Common myeloid progenitor, CD34-positive (primary cell): ENCODE measurements at places on chromosomes 11 and 22.

- no peak for DNase-seq
These were observed 88.6 kb downstream of the BCR start for GRCh38 chr22:23268877-23269276.

DNA sequence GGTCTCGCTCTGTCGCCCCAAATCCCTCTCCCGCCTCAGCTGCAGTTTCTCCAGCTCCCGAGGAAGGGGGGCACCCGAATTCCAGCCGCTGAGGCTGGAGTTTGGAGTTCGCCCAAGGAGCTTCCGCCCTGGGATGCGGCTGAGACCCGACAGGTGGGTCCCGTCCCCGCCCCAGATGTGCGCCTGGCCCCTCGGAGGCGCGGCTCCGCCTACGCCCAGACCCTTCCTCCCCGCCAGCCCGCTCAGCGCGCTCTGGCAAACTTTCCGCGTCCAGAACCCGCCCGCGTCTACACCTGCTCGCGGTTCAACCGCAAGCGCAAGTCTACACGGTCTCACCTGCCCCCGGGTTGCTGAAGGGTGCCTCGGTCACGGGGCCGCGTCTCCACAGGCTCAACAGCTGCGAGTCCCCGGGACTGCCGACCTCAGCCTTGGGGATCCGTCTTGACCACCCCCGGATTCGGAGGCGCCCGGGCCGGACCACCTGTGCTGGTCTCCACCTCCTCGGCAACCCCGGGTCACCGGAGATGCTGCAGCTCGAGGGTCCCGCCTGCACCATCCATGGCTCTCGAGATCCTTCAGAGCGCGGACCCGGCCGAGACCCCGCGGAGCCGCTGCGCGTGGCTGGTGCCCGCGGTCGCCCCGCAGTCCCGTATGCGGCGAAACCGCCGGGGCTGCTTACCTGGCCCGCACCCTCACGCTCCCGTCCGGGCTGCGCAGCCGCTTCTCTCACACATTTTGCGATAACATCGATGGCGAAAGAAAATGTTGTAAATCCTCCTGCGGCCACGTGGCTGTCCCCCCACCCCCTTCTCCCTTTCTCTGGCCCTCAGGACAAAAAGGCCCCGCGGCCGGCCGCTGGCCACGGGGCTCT lies 63.6 kb downstream of the NFAM1 start:
- DNase-seq = peak; percentile 51

DNA sequence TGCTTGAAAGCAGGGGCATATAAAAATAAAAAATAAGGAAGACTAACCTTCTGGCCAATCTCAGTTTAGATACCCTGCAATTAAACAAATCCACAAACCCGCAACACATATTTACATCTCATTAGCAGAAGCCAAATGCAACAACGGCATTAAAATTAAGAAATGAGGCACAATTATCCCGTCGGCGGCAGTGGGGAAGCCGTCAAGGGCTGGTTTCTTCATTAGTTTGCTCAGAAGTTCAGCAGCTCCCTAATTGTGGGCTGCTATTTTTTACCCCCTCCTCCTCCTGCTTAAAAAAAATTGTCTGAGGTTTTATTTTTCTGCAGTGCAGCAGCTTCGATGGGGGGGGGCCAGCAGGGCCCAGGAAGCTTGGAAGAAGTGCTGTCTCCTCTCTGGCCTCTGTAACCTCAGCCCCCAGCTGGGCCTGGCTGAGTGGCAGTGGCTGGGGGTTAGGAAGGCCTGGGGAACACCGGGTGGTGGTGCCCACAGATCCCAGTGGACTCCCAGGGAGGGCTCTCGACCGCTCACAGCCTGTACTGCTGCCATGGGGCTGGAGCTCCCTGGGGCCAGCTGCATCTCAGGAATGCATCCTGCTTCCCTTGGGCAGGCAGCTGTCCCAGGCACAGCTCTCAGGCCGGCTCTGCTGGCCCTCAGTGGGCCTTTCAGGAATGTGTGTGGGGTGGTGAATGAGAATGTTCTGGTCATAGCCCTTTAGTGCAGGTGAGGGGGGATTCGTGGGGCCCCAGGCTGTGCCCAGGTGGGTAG lies 148.7 kb upstream of the B3GAT1 start:
- no peak for DNase-seq

DNA sequence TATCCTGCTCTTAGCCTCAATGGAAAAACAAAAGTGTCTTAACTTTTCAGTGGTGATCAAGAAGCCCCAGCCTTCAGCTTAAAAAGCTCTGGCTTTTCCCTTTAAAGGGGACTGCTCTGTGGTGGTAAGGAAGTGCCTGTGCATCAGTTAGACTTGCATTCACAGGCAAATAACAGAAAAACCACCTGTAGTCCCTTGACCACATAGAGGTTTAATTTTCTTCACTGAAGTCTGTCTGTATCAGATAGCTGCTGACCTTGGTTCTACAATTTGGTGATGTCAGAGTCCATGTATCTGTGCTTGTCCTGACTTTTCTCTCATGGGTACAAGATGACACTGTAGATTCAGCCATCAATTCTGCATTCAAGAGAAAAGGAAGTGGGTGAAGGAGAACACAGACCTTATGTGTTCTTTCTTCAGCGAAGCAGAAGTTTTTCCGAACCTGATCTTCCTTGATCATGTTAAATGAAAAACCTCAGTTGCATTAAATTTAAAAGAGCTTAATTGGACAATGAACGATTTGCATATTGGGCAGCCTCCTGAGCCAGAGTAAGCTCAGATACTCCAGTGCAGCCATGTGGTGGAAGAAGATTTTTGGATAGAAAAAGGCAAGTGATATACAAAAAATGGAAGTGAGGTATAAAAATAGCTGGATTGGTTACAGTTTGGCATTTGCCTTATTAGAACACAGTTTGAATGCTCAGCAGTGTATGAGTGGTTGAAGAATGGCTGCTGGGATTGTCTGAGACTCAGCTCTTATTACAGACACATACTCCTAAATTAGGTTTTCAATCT lies 43.2 kb upstream of the RDX start:
- no peak for DNase-seq

DNA sequence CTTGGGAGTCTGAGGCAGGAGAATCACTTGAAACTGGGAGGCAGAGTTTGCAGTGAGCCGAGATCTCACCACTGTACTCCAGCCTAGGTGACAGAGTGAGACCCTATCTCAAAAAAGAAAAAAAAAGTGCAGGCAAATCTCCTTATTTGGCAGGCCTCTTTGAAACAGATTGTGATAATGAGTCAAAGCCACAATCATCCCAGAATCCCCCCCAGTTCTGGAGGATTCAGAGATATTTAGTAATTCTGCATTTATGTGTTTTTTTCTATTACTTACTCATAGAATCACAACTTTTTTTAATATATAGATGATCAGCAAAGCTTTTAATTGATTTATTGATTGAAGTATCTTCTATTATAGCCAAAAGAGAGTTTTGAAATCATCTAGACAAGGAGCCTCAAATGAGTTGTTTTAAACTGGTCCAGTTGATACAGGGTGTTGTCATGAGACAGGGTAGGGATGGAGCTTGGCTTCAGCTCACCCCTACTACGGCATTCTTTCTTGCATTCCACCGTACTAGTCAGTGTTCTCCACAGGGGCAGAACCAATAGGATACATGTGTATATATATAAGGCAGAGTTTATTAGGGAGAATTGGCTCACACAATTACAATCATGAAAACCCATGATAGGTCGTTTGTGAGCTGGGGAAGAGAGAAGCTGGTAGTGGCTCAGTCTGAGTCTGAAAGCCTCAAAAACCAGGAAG lies 39.3 kb upstream of the SORL1 start:
- DNase-seq = no peak

GRCh38 chr22:36612458-36612857 lies 83.5 kb upstream of the EIF3D start:
- DNase-seq = no peak
